ENCODE measurements at places on chromosomes 2 and 18.

GRCh38 chr18:36817039-36817438 lies 11.8 kb downstream of the TPGS2 start:
- no peak for DNase-seq

DNA sequence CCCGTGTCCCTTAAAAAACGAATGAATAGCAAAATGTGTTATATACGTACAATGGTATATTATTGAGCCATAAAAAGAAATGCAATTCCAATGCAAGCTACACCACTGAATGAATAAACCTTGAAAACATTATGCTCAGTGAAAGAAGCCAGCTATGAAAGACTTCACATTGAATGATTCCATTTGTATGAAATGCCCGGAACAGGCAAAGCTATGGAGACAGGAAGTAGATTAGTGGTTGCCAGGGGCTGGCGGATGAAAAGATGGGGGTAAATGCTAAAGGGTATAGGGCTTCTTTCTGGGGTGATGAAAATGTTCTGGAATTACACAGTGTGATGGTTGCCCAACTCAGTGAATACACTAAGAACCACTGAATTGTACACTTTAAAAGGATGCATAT lies 113.3 kb downstream of the NOL10 start:
- no peak for DNase-seq

DNA sequence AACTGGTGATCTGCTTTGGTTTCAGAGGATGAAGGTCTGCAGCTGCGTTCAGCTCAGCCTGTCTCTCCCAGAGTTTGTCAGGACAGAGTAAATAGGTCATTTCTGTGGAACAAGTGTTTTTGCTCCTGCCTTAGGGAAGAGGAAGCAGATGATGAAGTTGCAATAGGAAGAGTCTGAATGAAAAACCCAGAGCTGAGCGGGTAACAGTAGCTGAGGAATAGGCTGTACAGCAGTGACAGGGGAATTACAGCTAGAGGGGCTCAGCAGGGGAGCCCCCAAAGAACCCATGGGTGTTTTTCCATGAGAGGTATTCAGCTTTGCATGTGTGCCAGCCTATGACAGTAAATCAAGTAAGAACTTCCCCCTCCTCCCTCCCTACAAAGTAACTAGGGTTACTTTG lies 10.3 kb upstream of the CYBRD1 start:
- DNase-seq = no peak

- no peak for DNase-seq
These were observed 83.5 kb upstream of the SERPINE2 start for GRCh38 chr2:224122542-224122941.

DNA sequence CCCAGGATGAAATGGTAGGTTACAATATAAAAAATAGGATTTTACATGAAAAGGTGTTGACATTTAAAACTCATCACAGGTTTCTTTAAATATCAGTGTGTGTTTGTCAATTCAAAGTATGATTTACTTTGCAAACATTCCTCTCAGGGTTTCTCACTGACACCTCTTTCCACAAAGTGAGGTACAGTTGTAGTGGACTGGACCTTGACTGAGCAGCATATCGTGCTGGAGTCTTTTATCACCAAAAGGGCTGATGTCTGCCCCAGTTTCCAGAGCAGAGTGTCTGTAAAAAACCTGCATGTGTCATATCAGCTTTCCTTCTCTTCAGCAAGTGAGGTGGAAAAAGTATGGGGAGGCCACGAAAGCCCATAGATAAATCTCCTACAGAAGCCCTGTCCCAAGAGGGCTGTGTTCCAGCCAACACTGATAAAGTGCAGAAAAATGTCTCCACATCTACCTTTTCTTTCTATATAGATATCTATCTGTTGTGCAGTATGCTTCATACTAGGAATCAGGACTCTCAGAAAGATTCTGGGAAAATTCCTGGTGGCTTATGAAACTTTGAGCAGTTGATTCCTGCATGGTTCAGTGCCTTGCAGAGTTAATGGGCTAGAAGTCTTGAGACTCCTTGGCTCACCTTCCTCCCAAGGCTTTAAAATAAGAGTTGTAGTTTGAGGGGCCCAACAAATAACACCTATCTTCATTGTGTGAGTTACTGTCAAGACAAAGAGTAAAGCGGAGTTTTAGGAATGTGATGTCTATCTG lies 6.9 kb downstream of the ACYP2 start:
- no peak for DNase-seq

DNA sequence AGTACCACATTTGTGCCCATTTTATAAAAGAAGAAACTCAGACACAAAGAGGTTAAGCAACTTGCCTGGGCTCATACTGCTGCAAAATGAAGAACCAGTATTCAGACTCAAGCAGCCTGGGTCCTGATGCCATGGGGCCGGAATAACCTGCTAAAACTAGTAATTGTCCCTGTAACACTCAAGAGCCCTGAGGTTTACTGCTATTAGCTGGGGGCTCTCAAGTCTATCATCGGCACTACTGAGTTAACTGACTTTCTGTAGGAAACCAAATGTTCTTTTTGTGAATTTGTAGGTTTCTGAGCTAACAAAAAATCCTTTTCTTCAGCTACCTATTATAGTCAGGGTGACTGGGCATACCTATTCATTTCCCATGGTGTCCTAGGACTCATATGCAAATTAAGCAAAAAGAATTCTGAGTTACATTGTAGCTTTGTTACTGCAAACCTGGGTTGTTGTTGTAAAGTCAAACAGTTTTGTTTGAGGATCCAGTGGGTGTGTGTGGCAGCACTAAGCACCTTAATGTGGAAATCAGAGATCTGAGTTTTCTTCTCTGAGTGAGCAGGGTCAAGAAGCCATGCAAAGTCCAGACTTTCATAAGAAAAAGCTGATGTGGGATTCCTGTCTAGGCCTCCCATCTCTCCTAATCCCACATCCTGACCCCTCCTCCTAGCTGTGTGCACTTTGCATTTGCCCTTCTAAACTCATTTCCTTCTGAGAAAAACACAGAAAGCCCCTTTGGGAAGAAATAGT lies 72.4 kb upstream of the TNP1 start:
- DNase-seq = no peak

DNA sequence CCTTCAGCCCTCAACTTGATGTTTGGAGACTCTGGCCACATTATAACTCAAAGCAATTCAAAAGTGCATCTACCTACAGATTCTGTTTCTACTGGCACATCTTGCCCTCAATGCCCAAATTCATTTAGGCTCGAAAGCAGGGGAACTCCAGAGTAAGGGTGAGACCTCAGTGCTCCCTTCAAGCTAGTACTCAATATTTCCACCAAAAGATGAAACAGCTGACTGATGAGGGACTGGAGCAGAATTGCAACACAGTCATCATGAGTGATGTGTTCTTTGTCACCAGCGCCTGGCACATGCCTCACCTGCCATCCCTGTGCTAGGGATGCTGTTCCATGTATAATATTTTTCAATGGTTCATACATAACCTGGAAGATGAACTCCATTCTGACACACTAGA lies 247.3 kb downstream of the DSEL start:
- DNase-seq = no peak

DNA sequence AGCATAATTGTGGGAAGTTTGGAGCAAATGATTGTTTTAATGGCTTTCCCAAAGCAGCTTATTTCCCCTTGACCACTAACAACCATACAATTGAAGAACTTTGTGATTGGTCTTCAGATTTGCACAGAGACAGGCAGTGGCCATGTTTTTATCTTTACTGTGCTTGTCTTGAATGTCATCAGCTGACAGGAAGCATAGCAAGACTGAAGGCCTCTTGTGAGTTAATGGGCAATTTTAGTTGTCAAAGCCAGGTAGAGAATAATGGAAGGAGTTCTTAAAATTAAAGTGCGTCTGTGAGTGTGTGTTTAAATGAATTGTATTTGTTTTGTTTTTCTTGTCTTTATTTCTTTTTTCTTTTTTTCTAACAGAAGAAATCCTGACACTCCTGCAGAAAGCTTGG lies 809.9 kb downstream of the TSN start:
- DNase-seq = no peak

- no peak for DNase-seq
These were observed 191.6 kb downstream of the SEPTIN10 start for GRCh38 chr2:109422071-109422757.

GRCh38 chr2:188645986-188646385 lies 328.2 kb upstream of the COL3A1 start:
- no peak for DNase-seq

GRCh38 chr2:194395818-194396217 lies 1261.2 kb upstream of the SLC39A10 start:
- no peak for DNase-seq

GRCh38 chr2:234680688-234681619 lies 184.1 kb upstream of the ARL4C start:
- no peak for DNase-seq

- DNase-seq = no peak
These were observed 379.4 kb downstream of the CDH2 start for GRCh38 chr18:27797484-27797883.

DNA sequence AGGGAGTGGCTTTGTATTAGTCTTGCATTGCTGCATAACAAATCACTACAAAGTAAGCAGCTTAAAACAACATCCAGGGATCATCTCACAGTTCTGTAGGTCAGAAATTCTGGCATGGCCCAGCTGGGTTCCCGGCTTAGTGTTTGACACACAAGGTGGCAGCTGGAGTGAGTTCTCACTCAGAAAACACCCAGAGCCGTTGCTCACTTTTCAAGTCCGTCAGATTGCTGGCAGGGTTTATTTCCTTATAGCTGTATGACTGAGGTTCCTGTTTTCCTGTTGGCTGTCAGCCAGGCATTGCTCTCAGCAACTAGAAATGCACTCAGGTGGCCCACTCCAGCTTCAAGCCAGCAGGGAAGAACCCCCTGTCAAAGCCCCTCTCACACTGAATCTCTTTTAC lies 324.1 kb downstream of the CCDC178 start:
- DNase-seq = no peak

GRCh38 chr18:43772907-43773306 lies 495.6 kb upstream of the SYT4 start:
- DNase-seq = no peak

DNA sequence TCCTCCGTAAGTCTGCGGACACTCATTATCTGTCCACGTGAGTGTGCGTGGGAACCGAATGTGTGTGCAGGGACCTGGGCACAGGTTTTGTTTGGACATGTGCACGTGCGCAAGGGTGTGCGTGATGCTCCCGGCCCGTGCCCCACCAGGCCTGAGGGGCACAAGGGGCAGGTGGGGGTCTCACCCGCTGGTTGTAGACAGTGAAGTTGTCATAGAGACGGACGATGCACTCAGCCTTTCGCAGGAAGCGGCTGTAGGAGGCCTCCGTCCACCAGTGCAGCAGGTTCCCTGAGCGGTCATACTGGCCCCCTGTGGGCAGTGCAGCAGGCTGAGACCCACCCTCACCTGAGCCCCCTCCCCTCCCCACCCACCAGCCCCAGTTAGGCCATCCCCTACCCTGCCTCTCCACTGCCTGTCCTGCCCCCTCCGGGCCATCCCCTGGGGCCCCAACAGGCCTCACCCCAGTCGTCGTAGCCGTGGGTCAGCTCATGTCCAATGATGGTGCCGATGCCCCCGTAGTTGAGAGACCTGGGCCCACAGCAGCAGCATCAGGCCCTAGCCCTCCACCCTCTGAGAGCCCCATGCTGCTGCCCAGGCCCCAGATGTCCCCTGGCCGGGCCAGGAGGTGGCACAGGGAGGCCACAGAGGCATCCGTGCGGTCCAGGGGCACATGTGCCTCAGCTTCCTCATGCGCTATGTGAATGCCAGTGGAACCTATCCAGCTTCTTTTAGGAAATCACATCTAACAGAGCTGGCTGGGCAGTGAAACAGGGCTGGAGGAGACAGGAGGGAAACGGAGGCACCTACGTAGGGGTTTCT lies 6.1 kb downstream of the ECEL1 start:
- no peak for DNase-seq

- DNase-seq = no peak
These were observed 22.3 kb downstream of the SP5 start for GRCh38 chr2:170737406-170737805.

GRCh38 chr2:226247289-226248275 lies 552.0 kb downstream of the IRS1 start:
- no peak for DNase-seq

DNA sequence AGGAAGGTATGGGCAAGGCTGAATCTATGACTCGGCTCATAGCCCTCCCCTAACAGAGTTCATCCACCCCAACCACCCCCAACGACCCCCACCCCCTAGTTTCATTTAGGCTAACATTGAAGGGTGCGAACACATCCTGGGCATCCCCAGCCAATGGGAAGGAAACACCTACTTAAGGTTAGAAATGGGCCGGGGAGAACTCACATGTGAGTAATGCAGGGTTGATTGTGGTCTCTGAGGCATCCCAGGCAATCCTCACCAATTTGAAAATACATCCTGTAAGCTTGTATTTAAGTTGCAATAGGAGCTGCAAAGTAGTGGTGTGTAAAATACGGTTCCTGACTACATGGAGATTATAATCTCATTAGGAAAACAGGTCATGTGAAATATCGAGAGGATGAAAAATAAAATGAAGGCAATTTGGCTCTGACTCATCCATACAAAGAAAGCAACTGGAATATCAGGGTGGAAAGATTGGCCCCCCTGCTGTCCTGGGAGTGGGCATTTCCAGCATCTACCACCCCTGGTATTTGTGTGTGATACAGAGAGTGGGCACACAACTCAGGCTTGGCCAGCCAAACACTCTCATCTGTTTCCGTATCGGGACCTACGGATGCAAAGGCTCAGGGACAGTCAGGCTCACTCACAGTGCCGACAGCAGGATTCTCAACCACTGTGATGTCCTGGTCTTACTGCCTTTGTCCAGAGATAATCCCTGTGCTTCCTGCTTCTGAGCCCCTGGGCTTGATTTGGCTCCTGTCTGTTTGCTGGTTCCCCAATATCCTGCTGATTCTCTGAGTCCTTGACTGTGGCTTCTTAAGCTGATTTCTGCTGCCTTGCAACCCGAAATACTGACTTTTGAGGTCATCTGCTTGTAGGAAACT lies 90.0 kb upstream of the NCKAP5 start:
- no peak for DNase-seq

DNA sequence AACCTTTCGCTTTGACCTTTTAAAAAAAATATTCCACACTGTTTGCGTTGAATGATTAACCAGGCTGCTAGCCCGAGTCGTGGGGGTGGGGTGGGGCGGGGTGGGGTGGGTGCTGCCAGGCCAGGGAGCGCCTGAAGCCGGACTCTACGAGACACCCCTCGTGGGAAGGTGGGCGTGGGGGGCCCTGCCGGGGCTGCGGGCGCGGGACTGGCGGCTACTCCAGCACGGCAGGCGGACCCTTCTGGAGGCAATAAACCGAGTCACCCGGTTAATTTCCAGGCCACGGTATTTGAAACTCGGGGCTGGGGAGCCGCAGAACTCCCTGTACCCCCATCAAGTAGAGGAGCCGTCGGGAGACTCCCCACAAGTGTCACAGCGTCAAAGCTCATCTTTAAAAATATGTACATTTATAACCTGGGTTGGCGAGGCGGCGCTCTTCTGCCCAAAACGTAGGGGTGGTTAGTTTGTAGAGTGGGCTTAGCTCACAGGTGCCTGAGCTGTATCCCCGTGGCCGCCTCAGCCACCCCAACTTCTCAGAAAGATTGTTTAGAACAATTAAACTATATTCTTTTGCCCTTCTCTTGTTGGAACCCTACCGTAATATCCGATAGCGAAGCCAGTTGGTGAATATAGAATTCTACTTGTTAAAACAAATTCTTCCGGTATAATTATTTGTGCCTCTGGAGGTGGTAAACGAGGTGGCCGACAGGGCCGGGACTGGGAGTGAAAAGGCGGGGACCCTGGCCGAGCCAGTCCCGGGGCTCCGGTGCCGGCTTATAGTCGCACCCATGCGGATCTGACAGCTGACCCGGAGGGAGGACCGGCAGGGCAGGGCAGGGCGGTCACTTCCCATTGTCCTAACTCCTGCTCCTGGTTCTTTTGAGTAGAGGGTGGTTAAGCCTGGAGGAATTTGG lies 1.4 kb downstream of the B3GNT2 start:
- no peak for DNase-seq

- no peak for DNase-seq
These were observed 404.1 kb downstream of the ZEB2 start for GRCh38 chr2:144115739-144116291.
